ENCODE measurements at places on chromosomes 11 and 22.

GRCh38 chr11:63641727-63642126 is 27.5 kb upstream of the PLAAT3 start:
- DNase-seq, result peak; percentile 33

DNA sequence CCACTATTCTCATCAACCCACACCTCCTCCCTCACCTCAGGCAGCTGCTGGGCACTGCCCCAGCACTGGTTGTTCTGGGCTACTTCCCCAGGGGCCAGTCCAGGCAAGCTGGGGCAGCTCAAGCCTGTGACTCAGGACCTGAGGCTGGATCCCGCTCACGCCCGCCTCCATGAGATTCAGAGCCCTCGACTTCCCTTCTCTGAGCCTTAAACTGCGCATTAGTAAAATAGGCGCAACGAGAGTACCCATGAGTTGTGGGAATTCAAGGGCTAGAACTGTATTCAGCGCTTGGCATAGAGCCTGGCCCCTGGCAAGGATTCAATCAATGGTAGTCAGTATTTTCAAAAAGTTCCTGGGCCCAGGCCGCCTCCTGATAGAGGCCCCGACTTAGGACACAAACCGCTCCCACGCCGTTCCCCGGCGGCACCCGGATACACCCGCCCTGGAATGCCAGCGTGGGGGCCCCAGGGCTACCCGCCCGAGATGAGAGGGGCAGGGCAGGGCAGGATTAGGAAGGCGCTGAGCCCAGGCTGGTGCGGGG is 723 bp upstream of the CD82 start:
- DNase-seq, result no peak

GRCh38 chr22:24805790-24806662 is at the start of gene SGSM1:
Gene SGSM1 (plus strand): TSS chr22:24806211. CDS start chr22:24806326, 115 bp downstream.
- peak; percentile 70 for DNase-seq

DNA sequence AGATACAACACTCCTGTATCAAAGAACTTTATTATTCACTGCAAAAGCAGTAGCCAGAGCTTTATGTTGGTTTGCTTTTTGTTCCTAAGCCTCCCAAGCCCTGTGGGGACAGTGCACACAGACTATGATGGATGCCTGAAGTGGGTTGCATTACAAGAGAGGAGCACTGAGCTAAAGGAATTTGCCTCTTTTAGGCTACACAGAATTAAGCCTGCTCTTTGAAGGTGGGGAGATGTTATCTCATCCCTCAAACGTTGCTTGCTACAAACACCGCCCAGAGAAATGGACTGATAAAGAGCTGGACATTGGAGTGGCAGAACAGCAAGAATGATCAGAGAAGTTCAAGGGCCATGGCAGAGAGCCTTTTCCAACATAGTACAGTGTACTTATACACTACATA is 2.5 kb upstream of the POGLUT3 start:
- DNase-seq, result no peak

DNA sequence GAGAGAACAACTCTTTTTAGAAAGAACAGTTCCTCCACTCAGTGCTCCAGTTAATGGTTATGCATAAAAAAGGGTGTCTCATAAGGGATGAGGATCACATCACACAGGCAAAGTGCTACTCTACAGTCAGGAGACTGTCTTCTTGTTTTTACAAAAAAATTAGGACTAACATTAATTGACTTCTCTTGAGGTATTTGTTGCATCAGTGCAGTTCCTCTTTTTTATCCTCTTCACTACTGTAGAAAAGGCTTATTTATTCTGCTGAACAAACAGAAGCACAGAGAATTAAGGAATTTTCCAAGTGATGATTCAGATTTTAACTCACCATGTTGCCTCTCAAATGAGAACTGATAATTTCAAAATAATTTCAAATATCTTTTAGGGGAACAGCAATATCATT is 1.9 kb downstream of the MMP8 start:
- no peak for DNase-seq

- peak; percentile 11 for DNase-seq
Measured at GRCh38 chr22:24807284-24807950, 1.4 kb downstream of the SGSM1 start.

DNA sequence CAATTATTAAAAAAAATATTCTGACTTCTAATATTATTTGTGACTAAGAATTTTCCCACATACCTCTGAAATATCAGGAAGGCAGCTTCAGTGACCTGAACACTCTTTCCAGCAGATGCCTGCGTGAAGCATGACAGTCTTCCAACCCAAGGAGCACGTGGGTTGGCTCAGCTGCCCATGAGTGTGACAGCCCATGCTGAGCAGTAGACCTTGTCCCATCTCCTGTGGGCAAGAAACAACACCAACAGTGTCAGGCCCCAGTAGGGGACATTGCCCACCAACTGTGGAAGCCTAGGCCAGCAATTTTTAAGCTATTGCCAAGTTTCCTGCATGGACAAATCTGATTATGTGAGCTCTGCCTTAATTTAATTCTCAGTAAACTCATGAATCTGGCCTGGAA is 66.4 kb upstream of the OLFML1 start:
- DNase-seq, result no peak

- no peak for DNase-seq
Measured at GRCh38 chr11:115126092-115126491, 378.1 kb downstream of the CADM1 start.

- no peak for DNase-seq
Measured at GRCh38 chr11:40162901-40163883, 1296.3 kb downstream of the LRRC4C start.

GRCh38 chr11:125162743-125163142 is 1.8 kb upstream of the PKNOX2 start:
- DNase-seq, result no peak

GRCh38 chr11:69718912-69719311 is 15.1 kb upstream of the FGF19 start:
- no peak for DNase-seq

DNA sequence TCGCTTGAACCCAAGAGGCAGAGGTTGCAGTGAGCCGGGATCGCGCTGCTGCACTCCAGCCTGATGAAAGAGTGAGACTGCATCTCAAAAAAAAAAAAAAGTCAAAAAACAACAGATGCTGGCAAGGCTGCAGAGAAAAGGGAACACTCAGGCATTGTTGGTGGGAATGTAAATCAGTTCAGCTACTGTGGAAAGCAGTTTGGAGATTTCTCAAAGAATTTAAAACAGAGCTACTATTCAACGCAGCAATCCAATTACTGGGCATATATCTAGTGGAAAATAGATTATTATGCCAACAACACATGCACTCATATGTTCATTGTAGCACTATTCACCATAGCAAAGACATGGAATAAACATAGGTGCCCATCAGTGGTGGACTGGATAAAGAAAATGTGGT is 89.7 kb downstream of the EFCAB6 start:
- DNase-seq, result no peak

- no peak for DNase-seq
Measured at GRCh38 chr11:121833970-121834369, 282.0 kb downstream of the BLID start.

GRCh38 chr11:79931692-79932091 is 490.9 kb upstream of the TENM4 start:
- no peak for DNase-seq

- DNase-seq, result no peak
Measured at GRCh38 chr11:57353446-57353845, 15.3 kb downstream of the P2RX3 start.

DNA sequence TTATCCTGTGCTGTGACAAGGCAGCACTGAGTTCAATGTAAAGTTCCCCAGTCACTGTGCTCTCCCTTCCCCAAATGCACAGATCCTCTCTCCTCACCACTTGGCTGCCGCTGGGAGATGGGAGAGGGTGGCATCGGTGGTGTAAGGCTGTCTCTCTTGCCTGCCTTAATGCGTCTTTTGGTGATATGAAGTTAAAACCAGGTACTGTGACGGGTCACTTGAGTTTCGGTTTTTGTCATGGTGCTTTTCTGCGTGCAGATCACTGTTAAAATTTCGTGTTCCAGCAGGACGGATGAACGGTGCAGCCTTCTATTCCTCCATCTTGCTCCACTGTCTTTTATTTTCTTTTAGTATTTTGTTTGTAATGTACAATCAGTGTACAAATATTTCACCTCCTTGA is 18.6 kb downstream of the GLB1L2 start:
- no peak for DNase-seq

DNA sequence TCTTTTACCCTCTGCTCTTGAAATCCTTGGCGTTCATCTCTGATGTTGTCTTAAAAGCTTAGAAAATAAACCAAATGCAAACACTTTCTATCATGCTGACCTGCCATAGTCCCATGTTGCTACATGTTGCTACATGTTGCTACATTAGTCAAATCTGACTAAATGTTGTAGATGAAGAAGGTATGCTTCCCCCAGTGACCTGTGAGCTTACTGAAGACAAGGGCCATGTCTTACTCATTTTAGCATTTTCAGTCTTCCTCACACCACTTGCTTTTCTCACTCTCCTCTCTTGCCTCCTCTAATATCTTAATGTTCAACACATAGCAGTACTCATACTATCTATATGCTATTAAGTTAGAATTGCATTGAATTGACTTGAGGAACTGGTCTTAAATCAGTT is 346.4 kb upstream of the MTNR1B start:
- DNase-seq, result no peak

- no peak for DNase-seq
Measured at GRCh38 chr11:31464436-31464835, 45.0 kb downstream of the IMMP1L start.

- DNase-seq, result no peak
Measured at GRCh38 chr11:69750875-69751597, 24.1 kb downstream of the FGF4 start.

GRCh38 chr11:66335531-66336233 is 552 bp downstream of the RIN1 start:
- DNase-seq, result peak; percentile 79

- no peak for DNase-seq
Measured at GRCh38 chr11:71202966-71203365, 49.4 kb downstream of the SHANK2 start.

- no peak for DNase-seq
Measured at GRCh38 chr22:38033522-38034277, 23.5 kb upstream of the PICK1 start.
